ENCODE measurements at places on chromosomes 12 and 14.

DNA sequence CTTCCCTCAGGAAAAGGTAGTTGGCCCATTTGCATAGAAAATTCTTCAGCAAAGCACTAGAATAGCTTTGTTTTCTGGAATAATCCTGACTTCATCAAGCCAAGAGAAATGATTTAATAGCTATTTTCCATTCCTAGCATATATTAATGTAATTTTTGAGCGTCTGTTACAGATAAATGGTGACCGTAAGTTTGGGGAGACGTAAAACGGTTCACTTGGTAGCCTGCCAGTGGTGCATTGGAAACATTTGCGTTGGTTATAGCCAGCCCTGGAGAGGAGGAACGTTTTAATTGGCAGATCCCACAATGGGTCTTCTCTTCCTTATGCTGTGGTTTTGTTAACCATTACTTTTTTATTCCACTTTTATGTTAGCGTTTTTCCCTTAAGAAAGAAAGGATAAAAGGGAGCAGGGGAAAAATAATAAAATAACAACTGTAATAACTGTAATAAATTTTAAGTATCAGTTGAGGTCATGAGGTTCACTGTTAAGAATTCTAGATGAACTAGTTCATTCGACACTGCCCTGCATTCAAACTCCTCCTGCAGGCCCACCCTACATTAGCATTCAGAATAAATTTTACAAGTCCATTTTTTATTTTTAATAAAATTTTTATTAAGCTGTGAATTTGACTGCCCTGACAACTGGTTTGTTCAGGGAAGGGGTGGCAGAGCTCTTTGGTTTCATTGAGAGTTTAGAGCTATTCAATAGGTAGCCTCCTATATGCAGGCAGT is 300.7 kb downstream of the ERC1 start:
- no peak for DNase-seq

DNA sequence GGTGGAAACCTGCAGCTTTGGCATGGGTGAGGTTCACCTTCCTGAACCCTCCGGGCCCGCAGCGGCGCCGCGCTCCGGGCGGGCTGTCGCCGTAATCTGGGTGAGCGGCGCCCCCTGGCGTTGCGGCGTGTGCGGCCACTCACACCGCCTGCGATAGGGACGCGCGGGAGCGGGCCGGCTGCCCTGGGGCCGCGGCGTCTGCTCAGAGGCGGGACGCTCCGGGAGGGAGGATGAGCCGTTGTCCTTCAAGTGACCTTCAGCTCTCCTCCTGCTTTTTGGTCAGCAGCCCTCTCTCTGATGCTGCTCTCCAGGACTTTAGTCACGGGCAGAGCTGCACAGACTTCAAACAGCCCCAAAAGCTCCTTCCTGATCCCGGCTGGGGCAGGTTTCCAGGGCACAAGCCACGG is 211.7 kb upstream of the FKBP4 start:
- peak; percentile 4 for DNase-seq

- no peak for DNase-seq
These were observed 561.0 kb upstream of the TBX3 start for GRCh38 chr12:115245020-115245419.

DNA sequence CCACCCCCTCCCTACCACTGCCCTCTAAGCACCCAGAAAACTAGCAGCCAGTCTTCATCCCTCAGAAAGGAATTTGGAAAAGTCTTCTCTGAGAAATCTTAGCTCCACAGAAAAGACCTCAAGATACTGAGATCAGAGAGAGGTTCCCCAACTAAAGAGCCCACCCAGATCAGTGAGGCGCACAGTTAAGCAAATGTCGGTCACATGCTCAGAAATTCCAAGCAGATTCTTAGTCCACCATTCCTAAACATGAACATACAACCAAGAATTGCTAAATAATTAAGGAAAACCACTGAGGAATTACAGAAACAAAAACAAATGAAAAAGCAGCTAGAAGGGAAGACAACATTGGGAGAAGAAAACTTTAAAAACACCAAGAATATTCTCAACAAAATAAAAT is 32.3 kb downstream of the MED13L start:
- no peak for DNase-seq

DNA sequence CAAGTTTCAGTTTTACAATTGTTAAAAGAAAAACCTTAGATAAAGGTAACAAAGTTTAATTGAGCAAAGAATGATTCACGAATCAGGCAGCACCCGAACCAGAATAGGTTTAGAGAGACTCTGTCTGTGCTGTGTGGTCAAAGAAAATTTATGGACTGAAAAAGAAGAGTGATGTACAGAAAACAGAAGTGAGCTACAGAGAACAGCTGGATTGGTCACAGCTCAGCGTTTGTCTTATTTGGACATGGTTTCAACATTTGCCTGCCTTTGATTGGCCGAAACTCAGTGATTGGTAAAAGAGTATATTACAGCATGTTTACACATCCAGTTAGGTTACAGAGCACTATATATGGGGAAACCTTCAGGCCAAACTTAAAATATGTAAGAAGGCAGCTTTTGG is 703.2 kb upstream of the STXBP6 start:
- no peak for DNase-seq

DNA sequence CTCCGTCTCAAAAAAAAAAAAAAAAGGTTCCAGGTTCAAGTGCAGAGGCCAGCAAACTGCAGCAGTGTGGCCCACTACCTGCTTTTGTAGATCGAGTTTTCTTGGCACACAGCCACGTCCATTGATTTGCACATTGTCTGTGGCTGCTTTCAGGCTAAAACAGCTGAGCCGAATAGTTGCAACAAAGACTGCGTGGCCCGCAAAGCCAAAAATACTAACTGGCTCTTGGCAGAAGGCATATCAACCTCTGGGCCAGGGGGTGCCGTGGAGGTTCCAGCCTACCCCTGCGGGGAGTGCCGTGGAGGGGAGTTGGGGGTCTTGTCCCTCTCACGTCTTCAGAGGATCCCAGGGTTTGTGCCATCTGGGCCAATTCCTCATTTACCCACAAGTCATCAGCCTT is 170.1 kb downstream of the ADGRD1 start:
- no peak for DNase-seq

GRCh38 chr12:90562671-90563070 is 392.3 kb downstream of the CCER1 start:
- DNase-seq = no peak

- DNase-seq = no peak
These were observed 21.2 kb downstream of the FGF6 start for GRCh38 chr12:4424422-4424821.

GRCh38 chr12:108759924-108760323 is 28.6 kb upstream of the CORO1C start:
- DNase-seq = no peak

DNA sequence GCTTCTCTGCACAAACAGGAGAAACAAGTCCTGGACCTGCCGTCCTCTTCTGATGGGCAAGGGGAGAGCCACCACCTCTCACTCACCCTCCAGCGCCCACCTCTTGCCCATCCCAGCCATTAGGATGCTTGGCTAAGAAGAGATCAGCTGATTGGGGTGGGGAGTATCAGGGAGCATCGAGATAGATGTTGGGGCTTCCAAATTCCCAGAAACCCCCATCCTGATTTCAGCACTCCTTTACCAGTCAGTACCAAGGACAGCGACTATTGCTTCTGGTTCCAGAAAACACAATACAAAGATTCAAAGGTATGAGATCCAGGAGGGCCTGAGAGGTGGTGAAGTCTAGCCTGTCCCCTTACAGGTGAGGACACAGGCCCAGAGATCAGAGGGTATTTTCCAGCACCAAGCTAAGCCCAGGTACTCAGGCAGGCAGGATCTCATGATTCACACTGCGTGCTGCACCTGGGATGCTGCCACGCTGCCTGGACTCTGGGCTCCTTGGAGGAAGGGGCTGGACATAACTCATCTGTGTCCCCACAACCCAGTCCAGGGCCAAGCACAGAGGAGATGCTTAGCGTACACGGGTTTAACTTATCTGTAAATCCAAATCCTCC is 76.6 kb downstream of the TUNAR start:
- no peak for DNase-seq

DNA sequence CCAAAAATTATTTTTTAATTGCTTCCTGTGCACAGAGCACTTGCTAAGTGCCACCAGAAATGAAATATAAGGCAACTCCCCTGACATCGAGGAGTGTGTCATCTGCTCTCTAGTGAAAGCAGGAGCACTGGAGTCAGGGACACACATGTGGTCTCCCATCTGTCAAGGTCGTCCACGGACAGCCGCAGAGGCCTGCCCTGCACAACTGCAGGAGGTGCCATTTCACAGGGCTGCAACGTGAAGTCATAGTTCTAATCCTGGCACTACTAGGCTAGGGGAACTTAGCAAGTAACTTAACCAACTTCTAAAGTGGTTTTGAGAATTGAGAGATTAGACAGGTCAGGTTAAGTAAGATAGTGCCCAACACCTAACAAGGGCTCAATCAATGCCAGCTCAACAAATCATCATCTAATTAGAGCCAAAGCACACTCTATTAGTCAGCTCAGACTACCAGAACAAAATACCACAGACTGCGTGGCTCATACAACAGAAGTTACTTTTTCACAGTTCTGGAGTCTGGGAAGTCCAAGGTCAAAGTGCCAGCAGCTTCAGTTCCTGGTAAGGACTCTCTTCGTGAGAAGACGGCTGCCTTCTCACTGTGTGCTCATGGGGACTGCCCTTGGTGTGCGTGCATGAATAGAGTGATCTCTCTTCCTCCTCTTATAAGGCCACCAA is 30.7 kb downstream of the FOXN3 start:
- no peak for DNase-seq

GRCh38 chr14:98244966-98245569 is 1026.9 kb downstream of the BCL11B start:
- DNase-seq = no peak
